ENCODE measurements at places on chromosomes 7 and 10. TPM values are rescaled to one million over a fixed set of nuclear protein-coding genes. Genes with fewer than 3 reads are reported as not detected.

DNA sequence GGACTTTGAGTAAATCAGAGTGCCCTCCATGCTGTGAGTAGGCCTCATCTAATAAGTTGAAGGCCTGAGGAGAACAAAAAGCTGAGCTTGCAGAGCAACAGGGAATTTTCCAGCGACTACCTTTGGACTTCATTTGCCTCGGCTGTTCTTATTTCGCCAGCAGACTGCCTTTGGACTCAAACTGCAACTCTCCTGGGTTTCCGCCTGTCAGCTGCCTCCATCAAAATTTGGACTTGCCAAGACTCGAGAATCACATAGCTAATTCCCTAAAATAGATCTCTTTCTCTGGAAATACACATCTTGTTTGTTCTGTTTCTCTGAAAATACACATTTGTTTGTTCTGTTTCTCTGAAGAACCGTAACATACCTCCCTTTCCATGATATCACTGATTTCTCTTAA lies 93.8 kb downstream of the ITGB8 start:
- DNase-seq, result no peak

DNA sequence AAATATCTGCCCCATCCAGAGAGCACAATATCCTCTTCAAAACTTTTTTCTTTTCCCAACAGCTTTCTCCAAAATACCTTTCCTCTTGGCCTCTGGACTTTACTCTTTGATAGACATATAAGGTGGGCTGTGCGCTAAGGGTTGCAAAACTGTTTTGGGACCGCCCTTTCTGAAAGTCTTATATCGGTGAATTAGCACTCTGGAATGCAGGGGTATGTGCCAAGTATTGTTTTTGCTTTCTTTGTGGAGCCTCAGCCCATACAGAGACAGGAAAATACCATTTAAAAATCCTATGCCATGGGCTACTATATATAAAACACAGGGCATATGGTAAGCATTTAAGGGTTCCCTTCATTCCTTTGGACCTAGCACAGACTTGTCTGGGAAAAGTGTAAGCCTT lies 37.7 kb downstream of the PPP1R17 start:
- no peak for DNase-seq

GNAT3 gene
- total RNA-seq, result not detected

DNA sequence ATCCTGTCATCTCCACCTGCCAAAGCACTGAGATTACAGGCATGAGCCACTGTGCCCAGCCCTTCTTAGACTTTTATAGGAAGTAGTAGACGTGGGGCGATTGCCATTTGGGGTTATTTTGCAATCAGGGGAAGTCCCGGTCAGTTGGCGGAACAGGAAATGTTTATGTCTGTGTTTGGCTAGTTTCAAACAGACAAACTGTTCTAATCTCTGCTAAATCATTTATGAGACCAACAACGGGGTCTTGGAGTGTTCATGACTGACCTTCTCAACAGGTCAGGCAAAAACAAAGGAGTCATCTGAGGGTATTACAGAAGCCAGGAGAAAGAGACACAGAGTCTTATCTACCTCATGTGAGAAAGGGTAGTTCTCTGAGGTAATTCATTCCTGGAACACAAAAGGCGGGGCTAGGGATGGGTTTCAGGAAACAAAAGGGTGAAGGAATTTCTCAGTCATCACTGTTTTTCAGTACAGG lies 6.6 kb upstream of the TPK1 start:
- DNase-seq, result no peak

- no peak for DNase-seq
Observed at GRCh38 chr7:1523208-1523607, 7.3 kb upstream of the MAFK start.

VOPP1 gene
- 83.0 TPM for total RNA-seq

MSMB gene
- total RNA-seq, result not detected

TBL2 gene
- 34.7 TPM for total RNA-seq

DNA sequence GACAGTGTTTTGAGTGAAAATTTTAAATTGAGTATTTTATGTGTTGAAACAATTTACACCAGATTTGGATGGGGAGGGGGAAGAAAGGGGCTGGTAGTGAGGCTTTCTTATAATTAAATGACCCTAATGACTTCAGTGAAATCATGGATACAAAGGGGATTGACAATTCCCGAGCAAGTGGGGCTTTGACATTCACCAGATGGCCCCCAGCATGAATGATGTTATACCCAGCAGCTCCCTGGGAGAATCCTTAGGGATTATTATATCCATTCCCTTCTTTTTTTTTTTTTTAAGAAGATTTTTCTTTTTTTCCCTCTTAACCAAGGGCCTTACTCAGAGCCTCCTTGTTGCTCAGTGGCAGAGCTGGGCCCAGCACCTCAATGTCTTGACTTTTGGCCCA lies 17.9 kb downstream of the PLPP4 start:
- no peak for DNase-seq

SCIN gene
- total RNA-seq, result 0.03 TPM

DNA sequence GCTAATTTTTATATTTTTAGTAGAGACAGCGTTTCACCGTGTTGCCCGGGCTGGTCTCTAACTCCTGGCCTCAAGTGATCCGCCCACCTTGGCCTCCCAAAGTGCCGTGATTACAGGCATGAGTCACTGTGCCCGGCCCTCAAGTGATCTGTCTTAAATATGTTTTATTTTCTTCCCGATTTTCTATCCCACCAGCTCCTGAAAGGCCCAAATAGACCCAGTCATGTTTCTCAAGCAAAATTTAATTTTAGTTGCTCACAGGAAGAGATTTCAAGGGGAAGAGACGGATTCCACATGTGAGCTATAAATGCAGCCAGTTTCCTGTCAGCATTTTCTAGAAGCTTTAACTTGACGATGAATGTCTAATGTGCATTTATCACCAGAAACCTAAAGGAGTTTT lies 12.0 kb downstream of the DENND10 start:
- no peak for DNase-seq

DNA sequence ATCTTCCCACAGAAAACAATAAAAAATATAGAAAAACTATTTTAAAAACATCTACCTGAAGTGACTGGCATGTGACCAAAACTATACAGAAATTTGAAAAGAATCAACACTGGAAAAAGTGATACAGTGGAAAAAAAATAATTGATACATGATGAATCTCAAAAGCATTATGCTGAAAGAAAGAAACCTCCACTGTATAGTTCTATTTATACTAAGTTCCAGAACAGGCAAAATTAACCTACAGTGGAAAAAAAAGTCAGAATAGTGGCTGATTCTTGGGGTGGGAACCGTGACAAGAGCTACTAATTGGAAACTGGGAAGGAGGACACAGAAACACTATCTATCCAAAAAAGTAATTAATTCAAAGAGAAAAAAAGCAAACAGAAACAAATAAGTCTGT lies 14.9 kb downstream of the RTKN2 start:
- DNase-seq, result no peak

GRCh38 chr10:95881316-95881715 lies 26.5 kb upstream of the CC2D2B start:
- no peak for DNase-seq

- DNase-seq, result peak; percentile 48
Observed at GRCh38 chr7:35624299-35625186, 70.4 kb downstream of the HERPUD2 start.

ACTL6B gene
- total RNA-seq, result not detected

PPP1R17 gene
- not detected for total RNA-seq

GRCh38 chr10:42932735-42933447 lies 144.0 kb upstream of the RET start:
- no peak for DNase-seq

DNA sequence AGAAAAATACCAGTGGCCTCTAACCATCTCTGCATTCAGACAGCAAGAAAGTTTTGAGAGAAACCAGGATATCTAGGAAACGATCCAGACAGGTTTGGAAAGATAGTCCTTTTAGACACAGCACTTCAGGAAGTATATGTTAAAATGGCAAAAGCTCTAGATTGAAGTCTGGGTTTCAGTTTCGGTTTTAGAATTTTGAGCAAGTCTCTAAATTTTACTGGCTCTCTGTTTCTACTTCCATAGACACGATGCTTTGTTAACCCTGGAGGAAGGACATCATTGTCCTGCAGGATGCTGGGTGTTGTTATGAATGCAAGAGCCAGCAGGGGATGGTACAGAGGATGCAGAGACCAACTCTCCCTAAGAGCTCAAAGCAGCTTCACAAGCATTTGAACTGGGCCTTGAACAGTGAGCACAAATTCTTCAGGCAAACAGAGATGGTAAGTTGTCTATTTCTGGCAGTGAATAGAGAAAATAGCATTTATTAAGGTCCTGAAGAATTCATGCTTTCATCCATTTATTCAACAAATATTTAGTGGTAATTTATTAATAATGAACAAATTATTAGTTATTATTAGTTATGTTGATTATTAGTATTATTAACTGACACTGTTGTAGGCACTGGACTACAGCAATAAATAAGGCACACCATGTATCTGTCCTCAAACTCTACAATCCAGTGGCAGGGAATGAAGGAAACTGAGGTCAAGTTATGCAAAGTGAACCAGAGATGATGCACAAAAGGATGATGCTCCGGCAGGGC lies 152.7 kb upstream of the NRP1 start:
- peak; percentile 49 for DNase-seq

DNA sequence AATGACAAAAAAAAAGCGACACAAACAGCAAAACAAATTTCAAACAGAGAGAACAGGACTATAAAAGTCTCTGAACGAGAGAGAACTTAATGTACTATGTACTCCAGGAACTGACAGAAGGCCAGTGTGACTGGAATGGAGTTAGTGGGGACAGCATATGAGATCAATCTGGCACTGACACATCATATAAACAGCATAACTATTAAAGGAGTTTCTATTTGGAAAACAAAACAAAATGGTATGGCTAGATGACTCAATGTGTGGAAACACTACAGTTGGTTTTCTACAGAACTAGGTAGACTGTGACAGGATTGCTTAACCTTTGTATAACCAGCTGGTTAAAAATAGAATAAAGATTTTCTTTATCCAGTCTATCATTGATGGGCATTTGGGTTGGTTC lies 232.9 kb upstream of the KAT6B start:
- no peak for DNase-seq

KCNH2 gene
- 0.34 TPM for total RNA-seq

DNA sequence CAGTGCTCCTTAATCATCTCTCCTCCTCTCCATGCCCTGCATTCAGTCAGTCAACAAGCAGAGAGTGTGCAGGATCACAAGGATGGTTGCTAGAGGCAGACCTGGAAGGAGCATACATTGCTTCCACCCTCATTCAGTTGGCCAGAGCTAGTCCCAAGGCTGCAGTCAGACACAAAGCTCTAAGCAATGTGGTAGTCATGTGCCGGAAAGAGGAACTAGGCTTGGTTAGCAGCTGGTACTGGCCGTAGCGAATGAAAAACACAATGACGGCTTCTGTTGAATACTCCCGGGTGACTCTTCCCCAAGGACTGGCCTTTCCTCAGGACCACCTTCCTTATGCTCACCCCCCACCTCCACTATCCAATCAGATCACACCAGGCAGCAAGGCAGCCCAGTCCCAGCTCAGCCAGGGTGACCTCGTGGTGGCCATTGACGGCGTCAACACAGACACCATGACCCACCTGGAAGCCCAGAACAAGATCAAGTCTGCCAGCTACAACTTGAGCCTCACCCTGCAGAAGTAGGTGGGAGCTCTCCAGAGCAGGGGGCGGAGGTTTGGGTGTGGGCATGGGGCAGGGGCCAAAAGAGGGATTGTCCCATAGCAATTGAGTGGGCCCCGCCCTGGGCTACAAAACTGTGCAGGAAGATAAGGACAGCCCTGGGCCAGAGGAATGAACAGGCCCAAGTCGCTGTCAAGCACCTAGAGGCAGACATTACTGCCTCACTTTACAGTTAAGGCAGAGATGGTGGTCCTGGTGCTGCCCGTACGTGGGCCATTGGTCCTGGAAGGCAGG lies 10.9 kb downstream of the LDB3 start:
- no peak for DNase-seq

OGDHL gene
- 10.7 TPM for total RNA-seq

GRCh38 chr7:95861041-95861440 lies 88.7 kb downstream of the DYNC1I1 start:
- peak; percentile 29 for DNase-seq

GRCh38 chr7:68733219-68734153 lies 864.8 kb upstream of the AUTS2 start:
- no peak for DNase-seq

ACSL5 gene
- 0.17 TPM for total RNA-seq

- no peak for DNase-seq
Observed at GRCh38 chr10:60009276-60009675, 102.9 kb upstream of the CCDC6 start.

DNA sequence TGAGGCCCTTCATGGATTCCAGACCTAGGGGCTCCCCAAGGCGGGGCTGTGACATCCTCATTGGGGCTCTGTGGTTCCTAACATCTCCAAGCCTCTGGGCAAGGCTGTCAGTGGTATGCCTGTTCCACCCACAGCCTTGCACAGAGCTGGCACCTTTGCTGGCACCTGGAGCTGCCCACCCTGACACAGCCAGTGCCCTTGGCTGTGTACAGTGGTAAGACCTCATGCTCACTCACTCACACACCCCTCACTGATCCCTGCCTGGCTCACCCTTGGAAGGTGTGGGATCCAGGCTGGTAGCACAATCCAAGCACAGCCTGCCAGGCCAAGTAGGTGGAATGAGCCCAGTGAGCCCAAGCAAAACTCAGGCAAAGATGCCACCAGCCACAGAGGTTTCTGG lies 200.4 kb upstream of the PCDH15 start:
- DNase-seq, result no peak

GRCh38 chr10:48791267-48791928 lies 106.7 kb downstream of the WDFY4 start:
- no peak for DNase-seq

GRCh38 chr7:70134029-70134770 lies 535.9 kb downstream of the AUTS2 start:
- DNase-seq, result no peak

GRCh38 chr10:71966046-71967004 lies 2.1 kb downstream of the CHST3 start:
- DNase-seq, result peak; percentile 59

- peak; percentile 82 for DNase-seq
Observed at GRCh38 chr10:89845541-89846280, 144.3 kb downstream of the KIF20B start.

- no peak for DNase-seq
Observed at GRCh38 chr7:41065663-41066062, 637.2 kb downstream of the INHBA start.

DNA sequence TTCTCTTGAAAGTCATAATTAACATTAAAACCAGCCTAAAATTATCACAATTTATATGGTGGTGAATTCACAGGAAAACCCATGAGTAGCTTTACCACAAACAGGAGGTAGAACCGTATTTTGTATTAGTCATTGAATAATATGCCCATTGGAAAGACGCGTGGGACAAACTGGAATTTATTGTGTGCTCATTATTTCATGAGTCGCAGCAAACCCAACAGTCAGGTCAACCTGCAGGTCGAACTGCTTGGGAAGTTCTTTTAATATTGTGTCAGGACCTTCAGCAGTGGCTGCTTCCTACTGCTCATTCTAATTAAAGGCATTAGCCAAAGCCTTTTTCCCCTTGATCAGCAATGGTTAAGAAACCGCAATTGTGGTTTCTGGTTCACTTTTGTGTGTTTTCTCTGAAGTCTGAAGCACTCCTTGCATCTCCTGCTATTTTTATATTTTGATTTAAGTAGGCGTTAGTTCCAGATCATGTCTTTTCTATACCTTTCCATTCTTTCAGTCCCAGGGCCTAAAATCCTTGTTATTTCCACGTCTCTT lies 100.1 kb downstream of the RAB11FIP2 start:
- DNase-seq, result peak; percentile 81

AMZ1 gene
- total RNA-seq, result not detected
